ENCODE measurements at places on chromosomes 7 and 10.

DNA sequence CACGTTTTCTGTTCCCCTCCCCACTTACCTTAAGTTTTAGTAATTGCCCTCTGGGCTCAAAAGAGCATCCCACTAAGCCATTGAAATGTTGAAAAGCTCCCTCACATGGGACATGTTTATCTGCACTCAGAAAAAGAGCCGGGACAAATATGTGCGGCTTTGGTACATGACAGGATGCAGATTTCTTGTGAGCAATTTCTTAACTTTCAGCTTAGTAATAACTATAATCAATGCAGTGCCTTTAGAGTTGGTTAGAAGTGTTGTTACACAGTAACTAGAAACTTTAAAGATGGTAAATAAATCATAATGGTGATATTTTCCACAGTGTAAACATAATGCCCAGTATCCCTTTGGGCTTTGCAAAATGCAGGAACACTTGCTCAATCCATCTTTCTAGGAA is 89.2 kb downstream of the ZNF365 start:
- no peak for DNase-seq

- DNase-seq = no peak
Measured at GRCh38 chr10:27247441-27247840, 6.8 kb upstream of the ACBD5 start.

DNA sequence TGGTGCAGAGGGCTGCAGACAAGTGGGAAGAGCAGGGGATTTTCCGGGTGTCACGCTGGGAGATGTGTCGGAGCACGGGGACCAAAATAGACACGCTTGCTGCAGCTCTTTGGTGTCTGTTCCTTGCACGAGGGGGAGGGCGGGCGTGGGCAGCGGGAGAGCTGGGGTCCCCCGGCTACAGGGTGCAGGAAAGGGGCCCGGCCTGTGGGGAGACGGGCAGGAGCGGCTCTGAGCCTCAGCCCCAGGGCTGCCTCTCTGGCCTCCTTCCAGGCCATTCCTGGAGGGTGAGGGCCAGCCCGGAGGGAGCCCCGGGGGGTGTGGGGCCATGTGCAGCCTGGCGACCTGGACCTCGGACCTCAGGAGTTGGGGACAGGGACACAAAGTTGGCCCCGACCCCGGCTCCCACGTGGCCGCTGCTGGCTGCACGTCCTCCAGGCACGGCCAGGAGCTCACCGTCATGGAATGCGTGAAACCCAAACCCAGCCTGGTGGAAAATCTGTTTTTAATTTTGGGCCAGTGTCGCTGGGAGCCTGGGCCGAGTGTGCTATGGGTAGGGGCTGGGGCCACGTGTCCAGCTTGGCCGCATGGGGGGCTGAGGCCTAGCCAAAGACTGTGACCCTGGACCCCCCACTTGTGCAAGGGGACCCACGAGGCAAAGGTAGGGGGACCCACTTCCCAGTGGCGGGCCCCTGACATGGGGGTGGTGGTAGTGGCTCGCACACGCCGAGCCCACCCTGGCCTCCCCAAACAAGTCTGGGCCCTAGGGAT is 6.6 kb downstream of the TTYH3 start:
- no peak for DNase-seq

GRCh38 chr10:28242555-28243204 is 60.2 kb downstream of the MPP7 start:
- DNase-seq = no peak

GRCh38 chr7:16431646-16432424 is 10.5 kb upstream of the CRPPA start:
- no peak for DNase-seq

- DNase-seq = no peak
Measured at GRCh38 chr10:67433276-67433675, 262.7 kb downstream of the CTNNA3 start.

GRCh38 chr10:110456523-110457091 is 41.1 kb upstream of the DUSP5 start:
- DNase-seq = no peak

GRCh38 chr7:112202816-112203215 is 3.4 kb downstream of the DOCK4 start:
- DNase-seq = no peak

- DNase-seq = no peak
Measured at GRCh38 chr7:155154586-155154985, 84.5 kb downstream of the HTR5A start.

GRCh38 chr7:16779051-16779450 is 25.5 kb downstream of the TSPAN13 start:
- DNase-seq = no peak

DNA sequence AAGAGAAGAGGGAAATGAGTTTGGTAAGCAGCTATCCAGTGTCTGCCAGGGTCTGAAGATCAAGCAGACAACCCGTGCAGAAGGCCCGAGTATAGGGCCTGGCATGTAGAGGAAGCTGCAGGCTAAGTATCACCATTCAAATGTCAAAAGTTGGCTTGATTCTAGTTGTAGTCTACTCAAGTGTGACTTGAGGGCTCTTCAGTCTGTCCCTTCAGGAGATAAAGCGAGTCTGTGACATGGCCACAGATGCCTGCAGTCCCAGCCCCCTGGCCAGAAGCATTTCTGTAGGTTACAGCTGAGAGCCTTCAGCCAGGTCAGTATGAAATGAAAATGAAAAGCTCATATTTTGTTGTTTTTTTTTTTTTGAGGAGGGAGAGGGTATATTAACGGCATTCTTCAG is 97.8 kb upstream of the EEPD1 start:
- no peak for DNase-seq

- DNase-seq = no peak
Measured at GRCh38 chr7:66727058-66727457, 13.5 kb upstream of the RABGEF1 start.

- no peak for DNase-seq
Measured at GRCh38 chr7:123120286-123120685, 79.5 kb downstream of the SLC13A1 start.

- no peak for DNase-seq
Measured at GRCh38 chr10:125137601-125138438, 22.5 kb downstream of the CTBP2 start.

- no peak for DNase-seq
Measured at GRCh38 chr7:17554341-17555015, 256.0 kb downstream of the AHR start.

DNA sequence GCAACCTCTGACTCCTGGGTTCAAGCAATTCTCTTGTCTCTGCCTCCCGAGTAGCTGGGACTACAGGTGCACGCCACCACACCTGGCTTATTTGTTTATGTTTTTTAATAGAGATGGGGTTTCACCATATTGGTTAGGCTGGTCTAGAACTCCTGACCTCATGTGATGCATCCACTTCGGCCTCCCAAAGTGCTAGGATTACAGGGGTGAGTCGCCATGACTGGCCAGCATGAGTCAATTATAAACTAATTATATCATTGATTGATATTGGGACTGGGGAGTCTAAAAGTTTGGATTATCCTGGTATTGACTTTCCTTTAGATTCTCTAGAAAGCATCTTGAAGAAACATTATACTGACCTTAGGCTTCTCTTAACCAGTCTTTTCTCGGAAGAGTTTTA is 73.9 kb upstream of the CCNY start:
- DNase-seq = no peak
